Eye (tissue), 1 donor: ENCODE measurements at places on chromosomes 2 and 18.
A peak's percentile ranks its signal among the peaks of the same experiment; 100 is the strongest.

DNA sequence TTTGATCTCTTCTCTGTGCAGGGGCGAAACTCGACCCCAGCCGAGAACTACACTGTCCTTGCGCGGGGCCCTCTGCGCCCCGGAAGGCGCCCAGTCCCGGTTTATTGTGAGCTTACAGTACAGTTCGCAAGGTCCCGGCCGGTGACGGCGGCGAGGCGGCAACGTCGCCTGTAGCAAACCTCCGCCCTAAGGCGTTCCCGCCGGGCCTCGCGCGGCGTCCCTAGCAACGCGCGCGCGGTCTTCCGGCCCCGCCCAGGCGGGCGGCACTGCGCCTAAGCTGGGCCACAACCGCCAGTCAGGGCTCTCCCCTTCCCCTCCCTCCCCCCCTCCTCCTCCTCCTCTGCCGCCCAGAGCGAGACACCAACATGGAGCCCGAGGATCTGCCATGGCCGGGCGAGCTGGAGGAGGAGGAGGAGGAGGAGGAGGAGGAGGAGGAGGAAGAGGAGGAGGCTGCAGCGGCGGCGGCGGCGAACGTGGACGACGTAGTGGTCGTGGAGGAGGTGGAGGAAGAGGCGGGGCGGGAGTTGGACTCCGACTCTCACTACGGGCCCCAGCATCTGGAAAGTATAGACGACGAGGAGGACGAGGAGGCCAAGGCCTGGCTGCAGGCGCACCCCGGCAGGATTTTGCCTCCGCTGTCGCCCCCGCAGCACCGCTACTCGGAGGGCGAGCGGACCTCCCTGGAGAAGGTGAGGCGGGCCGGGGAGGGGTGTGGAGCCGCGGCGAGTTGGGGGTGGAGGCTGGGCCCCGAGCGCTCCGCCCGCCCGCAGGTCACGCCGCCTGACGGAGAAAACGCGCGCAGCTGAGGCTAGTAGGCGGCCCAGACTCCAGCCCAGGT is at the start of gene ALMS1:
Gene ALMS1, plus strand, starts transcription at position 333 of the 838 bp plus-strand sequence. Its CDS starts 33 bp downstream, at position 366.
- peak; percentile 93 for DNase-seq

DNA sequence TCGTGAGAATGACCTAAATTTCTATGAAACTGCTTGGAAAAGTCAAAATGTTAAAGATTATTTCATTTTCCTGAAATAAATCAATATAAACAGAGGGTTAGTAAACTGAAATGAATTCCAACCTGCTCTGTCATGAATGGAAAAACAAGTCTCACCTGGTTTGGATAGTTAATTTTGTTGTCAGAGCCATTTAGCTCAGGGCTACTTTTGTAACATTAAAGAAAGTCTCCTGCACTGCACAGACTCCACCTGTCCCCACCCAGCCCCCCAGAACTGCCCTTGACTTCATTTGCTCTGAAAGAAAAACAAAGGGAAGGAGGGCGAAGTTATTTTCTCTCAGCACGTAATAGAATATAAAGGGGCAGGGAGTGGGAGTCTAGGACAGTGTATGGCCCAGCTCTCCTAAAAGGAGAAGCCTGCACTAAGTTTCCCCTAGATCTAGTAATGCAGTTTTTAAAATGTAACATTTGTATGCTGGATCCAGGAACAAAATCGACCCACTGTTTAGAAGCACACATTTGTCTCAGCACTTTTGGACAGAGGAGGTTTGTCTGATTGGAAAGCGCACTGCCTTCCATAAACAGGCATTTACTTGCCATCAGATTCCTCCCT is 54.2 kb upstream of the ACSL3 start:
- no peak for DNase-seq

DNA sequence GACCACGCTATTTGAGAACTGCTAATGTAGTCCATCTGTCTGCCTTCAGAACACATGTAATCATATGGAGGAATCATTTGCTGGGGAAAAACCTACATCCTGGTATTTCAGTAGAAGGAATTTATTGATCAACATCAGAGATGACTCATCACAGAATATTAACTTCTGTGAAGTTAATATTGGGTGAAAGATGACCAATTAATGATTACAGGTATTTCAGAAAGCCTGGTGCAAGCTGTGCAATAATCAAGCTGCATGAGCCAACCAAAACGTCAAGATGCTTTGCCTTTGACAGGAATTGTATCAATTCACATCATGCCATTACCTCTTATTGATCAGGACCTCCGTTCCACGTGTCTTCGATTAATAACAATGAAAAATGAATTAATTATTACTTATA is 9.4 kb upstream of the SPATS2L start:
- no peak for DNase-seq

- DNase-seq: no peak
Observed at GRCh38 chr2:43191947-43192516, 34.4 kb downstream of the ZFP36L2 start.

DNA sequence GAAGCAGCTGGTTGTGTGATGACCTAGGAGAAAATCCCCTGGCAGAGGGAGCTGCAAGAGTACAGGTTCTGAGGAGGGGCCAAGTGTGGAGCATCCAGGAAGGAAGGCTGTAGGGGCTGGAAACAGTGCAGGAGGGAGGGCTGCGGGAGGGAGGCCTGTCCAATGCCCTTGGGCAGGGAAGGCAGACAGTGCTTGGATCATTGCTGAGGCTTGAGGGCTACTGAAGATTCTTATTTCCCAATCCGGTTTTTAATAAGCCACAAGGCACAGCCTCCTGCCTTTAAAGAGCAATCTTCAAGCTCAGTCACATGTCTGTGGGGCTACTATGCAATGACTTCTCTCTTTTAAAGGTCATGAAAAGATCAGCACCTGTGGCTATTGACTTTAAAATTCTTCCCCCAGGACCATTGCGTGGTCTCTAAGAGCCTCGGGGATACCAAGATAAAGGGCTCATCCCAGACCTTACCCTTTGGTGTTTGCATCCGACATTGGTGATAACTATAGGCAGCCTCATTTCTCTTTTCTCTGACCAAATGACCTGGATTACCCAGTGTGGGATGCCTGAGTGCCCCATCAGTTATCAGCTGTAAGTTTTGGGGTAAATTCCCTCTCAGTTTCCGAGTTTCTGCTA is 149.6 kb downstream of the DOCK10 start:
- no peak for DNase-seq

DNA sequence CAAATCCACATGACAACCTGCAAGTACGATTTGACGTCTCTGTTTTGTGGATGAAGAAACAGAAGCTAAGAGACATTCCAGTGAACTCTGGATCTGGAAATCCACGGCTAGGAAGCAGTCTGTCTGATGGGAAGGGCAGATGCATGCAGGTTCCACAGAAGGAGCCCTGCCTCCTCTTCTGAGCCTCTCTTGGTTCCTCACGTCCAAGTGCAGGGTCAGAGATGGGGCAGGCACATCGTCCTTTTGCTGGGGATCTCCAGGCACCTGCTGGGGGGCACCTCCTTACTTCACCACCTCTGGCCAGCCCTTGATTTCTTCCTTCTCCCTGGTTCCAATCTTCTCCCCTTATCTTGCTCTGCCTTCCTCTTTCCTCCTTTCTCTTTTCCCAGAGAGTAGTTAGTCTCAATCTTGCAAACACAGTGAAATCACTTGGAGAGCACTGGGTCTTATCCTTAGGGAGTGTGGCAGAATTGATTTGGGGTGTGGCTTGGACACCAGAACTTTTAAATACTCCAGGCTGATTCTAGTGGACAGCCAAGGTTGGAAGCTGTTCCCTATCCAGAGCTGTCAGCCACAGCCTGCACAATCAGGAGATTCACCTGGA is 137.8 kb downstream of the BCL2 start:
- no peak for DNase-seq

DNA sequence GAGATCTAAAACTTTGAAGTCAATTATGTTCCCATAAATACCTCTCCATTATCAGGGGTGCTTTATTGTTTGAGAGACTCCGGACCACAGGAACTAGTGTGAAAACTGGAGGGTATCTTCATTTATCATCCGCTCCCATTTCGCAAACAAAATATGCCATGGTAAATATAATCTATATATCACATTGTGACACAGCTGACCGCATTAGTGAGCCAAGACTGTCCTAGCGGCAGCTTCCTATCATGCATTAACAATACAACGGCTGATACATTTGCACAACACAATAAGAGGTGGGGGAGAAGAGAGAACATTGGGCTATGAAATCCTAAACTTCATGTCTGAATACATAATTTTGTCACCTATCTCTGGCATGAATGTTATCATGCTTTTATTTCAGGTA is 29.5 kb downstream of the BCL11A start:
- no peak for DNase-seq

DNA sequence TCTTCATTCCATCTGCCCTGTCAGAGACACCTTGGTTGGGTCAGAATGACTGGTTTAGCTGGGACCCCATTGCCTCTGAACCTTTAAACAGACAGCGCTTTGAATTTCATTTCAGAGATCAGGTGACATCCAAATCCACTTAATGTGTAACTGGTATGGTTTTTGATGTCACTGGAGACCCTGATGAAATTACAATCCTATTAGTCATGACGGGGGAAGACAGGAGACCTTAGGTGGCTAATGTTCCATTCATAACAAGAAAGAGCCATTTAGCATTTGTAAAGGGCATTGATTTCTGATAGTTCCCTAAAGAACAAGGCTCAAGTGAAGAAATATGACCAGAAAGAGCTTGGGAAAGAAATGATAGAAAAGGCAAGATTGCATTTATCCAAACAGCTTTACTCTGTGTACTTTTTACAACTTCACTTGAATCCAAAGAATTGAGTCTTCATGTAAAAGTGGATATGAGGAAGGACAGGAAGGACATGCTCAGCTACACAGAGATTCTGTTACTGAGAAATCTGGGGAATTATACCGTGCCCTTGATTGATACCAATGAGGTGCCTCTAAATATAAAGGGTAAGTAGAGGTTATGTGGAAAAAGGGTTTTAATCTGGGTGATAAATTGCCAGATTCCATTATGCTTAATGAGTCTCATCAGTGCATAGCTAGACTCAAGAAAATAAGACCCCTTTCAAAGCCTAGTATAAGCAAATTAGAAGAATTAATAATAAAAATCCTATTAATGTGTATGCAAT is 198.2 kb downstream of the NCKAP5 start:
- no peak for DNase-seq

DNA sequence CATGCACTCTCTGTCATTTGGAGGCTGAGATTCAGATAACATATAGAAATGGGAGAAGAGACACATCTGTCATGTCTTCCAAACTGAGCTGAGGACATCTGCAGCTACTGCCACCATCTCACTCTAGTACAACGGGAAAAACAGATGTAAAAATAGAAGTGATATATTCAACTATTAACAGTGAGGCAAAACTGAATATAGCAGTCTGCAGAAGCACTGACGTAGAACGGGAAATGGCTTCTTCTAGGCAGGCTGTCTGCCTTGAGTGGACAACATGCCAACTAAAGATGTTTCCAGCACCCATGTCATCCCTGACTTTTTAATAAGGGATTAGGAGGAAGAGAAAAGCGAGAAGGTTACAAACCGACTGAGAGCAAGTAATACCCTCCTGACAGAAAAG is 51.6 kb downstream of the MRPL33 start:
- no peak for DNase-seq

DNA sequence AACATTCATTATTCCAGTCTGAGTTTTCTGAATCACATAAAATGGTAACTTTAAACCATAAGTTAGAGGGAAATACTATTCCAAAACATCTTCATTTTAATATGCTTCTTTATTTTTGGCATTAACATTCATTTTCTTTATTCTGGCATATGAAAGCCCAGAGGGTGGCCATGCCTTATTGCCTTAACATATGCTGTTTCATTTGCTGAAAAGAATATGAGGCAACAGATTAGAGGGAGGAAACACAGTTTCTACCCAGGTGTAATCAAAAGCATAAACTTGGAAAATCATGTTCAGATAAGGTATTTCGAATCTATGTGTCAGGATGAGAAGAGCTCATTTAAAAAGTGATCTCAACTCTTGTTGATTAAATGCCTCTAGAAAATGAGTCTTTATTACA is 379.9 kb upstream of the DSEL start:
- DNase-seq: no peak

DNA sequence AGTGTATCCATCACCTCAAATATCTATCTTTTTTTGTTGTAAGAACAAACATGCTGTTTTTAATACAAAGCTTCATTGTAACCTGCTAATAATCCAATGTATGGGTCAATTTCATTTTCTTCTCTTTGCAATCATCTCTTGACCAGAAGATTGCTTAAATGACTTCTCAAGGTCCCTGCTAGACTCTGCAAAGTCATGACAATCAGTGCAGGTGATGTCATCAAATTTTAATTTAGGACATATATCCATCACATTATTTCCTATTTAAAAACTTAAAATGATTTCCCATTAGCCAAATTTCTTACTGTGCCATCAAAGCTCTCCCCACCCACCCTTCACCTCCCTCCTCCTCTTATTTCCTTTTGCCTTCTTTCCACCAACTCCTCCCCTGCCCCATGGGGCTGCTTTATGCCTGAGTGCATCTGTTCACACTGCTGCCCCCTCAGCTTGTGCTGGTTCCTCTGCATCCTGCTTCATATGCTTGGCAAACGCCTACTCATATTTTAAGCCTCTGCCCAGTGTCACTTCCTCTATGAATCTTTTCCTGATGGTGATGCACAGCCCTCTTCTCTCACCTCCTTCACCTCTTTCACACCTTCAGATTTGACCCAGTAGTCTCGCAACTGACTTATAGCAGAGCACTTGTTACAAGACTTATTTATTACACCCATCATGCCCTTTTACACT is 20.3 kb downstream of the PLEK start:
- peak; percentile 22 for DNase-seq

- peak; percentile 43 for DNase-seq
Observed at GRCh38 chr2:43136011-43136799, 90.2 kb downstream of the ZFP36L2 start.

DNA sequence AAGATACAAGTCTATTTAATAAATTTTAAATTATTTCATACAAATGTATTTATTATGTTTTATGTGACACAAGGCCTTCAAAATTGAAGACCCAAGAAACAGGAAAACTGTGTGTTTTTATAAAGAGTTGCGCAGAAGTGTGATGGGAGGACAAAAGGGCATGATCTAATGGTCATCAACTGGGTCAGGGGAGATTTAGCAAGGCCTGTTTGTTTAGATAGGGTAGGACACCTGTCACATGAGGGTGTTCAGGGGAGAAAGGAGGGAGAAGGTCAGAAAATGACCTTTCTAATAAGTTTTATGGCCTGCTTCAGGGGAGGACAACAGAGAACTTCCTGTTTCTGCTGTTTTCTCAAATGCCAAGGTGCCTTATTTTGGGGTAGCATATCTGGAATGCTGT is 528.8 kb downstream of the STK39 start:
- no peak for DNase-seq

GRCh38 chr2:157726946-157727345 is 98.3 kb upstream of the ACVR1C start:
- no peak for DNase-seq

GRCh38 chr2:200341376-200341775 is 34.9 kb downstream of the SPATS2L start:
- no peak for DNase-seq

DNA sequence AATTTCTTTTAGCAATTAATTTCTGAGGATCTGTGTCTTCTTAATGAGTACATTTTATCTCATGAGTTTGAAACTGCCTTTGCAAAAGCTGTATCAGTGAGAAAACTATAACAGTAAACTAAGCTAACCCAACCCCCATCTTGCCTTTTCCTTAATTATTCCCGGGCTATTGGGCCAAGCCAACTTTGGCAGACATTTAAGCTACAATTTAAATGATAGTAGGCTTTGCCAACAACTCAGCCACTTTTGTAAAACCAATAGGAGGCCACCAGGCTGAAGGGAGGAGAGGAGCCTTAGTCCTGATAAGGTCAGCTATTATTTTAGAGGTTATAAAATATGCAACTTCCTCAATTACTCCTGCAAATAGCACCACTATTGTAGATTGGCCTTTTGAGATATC is 218.0 kb upstream of the KCNJ3 start:
- no peak for DNase-seq
